ENCODE measurements at places on chromosomes 12 and 14.

- peak; percentile 52 for DNase-seq
Observed at GRCh38 chr14:50083467-50084337, 32.7 kb downstream of the VCPKMT start.

GRCh38 chr14:93085911-93086310, 29.8 kb downstream of the ITPK1 start:
- DNase-seq = no peak

DNA sequence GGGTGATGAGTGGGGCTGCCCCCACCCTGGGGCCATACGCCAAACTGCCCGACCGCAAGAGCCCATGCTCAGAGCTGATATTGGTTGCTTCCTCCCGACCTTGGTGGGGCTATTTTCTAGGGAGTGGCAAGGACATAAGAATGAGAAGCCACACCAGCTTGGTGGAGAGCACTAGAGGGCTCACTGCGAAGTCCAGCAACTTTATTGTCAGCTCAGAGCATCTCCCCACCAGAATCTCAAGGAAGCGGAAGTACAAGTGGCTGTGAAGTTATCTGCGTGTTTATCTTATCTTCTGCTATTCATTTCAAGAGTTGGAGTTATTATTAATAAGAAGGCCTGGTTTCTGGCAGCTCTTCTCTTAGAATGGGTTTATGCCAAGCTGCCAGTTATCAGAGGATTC, 4.9 kb upstream of the PLXNC1 start:
- no peak for DNase-seq

DNA sequence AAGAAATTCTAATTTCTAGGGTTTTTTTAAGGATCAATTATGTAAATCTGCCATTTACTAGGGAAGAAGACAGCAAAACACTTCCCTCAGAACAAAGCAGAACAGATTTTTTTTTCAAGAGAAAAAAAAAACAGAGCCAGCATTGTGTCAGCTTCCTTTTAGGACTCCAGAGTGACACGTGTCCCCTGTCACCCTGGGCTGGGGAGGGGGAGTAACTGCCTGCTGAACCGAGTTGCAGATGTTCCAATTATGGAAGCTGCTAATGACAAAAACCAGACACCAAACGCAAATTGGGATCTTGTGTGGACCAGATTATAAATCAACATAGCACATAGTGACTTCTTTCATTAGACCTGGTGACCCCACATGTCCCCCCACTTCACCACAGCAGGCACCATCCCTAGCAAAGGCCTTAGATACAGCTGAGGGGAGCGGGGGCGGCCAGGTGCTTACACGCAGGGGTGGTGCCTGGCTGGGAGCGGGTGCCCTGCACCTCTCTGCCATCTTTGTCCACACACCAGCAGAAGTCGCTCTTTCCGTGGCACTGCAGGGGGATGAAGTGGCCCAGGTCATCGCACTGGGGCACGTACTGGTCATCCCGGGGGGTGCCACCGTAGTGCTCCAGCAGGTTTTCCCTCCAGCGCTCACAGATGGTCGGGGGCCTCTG, 25.4 kb downstream of the RTRAF start:
- no peak for DNase-seq

GRCh38 chr12:114447274-114447716, 41.4 kb upstream of the TBX5 start:
- no peak for DNase-seq

DNA sequence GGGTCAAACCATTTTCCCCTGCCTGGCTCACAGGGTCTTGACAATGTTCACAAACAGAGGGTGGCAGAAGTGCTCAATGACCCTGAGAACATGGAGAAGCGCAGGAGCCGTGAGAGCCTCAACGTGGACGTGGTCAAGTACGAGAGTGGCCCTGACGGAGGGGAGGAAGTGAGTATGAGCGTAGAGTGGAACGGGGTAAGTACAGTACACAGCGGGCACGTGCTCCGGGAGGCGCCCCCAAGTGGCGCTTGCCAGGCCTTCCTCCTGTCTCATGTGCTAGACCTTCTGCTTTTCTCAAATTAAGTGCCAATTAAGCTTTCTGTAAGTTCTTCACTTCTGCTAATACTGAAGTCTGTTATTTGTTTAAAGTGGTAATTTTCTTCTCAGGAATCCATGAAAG, 35.9 kb downstream of the XRCC3 start:
- peak; percentile 17 for DNase-seq

DNA sequence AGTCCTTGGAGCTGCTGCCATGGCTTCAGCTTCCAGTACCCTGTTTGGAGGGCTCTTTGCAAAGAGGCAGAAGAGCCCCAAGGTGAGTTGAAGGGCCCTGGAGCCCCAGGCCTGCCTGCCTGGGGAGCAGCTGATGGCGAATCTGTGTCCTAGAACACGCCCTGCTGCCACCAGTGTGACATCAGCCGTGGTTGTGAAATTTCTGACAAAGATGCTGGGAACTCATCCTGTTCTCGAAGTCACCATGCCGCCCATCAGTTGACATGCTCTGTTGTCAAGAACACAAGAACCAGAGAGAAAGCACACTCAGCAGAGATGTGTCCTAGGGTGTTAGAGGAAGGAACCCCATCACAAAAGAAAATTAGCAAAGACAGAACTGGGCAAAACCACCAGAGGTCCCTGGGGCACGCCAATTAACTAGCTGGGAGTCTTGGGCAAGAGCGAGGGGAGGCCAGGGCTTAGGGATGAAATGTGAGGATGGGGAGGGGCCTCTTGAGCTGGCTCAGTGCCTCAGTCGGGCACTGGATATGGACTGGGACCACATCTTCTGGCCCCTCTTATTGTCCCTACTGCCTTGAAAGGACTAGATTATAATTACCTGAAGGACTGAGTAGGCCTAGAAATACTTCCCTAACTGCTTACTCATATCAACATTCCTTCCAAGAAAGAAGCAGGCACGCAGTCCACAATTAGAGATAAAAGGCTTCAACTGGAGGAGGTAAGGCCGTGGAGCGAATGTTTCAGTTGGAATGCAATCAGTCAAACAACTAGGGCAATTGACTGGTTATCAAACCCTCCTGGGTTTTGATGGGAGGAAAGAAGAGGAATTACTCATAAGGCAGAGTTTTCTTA, 163.1 kb downstream of the CACNA1C start:
- DNase-seq = no peak

DNA sequence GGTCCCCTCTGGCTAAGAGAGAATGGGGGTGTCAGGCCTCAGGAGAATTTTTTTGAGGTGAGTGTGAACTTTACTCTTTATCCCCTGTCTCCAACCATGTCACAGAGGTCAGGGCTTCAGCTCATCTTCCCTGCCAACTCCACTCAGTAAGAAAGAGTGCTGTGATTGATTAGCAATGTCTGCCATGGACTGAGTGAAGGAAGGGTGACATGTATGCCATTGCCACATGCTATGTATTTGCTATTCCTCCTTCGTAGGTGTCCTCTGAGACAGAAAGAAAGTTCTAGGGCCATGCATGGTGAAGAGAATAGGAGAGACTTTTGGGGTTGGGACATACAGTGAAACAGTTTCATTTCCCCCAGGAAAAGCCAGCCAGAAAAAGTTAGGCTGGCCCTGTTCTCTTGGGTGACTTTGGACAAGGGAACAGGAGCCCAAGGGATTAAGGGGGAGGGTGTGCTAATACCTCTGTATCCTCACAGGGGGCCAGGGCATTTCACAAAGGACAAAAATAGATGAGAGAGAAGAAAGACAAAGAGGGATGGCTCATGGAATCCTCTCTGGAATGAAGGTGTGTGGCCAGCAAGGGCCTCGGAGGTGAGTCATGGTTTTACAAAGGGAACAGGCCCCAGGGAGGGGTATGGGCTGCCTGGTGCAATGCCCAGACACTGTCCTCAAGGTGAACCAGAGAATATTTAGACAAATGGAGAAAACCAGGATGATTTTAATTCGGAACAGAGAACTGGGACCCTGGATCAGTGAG, 13.9 kb upstream of the MYL2 start:
- DNase-seq = no peak

DNA sequence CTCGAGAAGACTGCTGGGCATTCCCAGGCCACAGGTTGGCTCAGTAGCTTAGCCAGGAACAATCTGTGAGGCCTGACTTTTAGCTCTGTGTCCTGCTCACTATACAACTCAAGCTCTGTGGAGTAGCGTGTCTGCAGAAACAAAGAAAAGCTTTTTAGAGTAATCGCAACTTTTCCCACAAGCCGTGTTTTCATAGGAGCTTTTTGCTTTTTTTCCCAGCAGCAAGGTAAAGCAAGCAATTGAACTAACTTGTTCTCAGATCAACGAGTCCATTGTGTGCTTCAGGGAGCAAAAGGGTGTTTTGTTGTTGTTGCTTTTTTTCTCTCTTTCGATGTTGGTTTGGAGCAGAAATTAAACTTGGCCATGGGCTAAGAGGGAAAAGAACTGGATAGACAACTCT, 97.3 kb upstream of the BCL2L14 start:
- no peak for DNase-seq

- DNase-seq = no peak
Observed at GRCh38 chr14:35534208-35534872, 376 bp downstream of the INSM2 start.

GRCh38 chr12:69898236-69898635, 73.2 kb downstream of the MYRFL start:
- DNase-seq = no peak
